Mammary epithelial cell (primary cell): ENCODE measurements at places on chromosomes 6 and 20. TPM values are rescaled to one million over a fixed set of nuclear protein-coding genes. Genes with fewer than 3 reads are reported as not detected.
A peak's percentile ranks its signal among the peaks of the same experiment; 100 is the strongest.

DNA sequence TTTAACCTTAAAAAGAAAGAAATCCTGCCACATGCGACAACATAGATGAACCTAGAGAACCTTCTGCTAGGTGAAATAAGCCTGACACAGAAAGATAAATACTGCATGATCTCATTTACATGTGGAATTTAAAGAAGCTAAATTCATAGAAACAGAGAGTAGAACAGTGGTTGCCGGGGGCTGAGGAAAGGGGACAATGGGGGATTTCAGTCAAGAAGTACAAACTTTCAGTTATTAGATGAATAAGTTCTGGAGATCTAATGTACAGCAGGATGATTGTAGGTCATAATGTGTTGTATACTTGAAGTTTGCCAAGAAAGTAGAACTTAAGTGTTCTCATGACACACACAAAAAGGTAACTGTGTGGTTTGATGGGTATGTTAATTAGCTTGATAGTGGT, 204.3 kb upstream of the PRSS16 start:
- no peak for DNase-seq

GRCh38 chr6:143675946-143676345, 1.8 kb upstream of the PHACTR2 start:
- no peak for DNase-seq

DNA sequence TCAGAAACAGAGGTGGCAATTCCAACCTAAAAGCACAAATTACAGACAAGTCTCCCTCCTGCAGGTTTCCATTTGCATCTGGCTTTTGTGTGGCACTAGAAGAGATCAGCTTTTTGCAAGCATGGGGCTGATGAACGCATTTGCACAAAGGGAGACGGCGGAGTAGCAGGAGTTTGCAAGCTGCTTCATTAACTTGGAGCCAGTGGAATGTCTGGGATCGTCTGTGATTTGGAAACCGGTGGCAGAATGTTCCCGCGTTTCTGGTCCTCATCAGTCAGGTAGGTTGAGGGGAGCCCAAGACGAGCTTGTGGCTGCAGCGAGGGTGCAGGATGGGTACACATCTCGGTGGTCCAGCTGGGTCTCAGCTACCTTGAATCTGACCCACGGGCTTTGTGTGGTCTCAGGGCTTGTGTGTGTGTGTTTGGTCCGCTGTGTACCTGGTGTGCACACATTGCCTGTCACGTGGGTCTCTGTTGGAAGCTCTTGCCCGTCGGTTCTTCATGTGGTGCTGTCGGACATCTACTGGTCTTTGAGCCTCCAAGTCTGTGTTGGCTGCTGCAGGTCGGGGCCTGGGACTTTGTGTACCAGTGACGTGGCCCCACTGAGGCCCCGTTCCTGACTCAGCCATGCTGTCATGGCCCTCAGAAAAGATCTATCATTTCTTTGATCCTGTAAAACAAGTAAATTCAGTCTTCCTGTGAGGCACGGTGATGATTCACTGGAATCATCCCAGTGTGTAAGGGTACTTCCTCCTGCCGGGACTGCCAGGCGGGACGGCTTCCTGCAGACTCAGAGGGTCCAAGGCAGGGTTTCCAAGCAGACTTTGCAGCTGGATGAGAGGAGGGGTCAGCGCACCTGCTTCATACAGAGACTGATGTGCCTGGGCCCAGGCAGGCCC, 12.4 kb upstream of the MYT1 start:
- DNase-seq = peak; percentile 20

DNA sequence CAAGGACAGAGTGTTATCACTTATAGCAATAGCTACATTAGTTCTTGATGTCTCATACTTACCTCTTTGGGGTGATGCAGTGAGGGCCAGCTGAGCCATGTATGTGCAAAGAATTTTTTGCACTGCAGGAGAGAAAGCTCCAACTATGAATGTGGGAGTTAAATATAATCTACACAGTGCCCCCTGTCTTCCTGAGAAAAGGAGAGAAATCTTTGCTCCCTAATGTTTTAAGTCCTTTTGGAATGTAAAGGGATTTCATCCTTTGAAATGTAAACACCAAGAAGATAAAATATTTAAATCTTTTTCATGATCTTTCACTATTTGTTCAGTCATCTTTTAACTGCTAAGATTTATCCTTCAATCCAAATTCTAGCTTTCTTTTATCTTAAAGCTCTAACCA, 822.1 kb downstream of the TENT5A start:
- no peak for DNase-seq

DNA sequence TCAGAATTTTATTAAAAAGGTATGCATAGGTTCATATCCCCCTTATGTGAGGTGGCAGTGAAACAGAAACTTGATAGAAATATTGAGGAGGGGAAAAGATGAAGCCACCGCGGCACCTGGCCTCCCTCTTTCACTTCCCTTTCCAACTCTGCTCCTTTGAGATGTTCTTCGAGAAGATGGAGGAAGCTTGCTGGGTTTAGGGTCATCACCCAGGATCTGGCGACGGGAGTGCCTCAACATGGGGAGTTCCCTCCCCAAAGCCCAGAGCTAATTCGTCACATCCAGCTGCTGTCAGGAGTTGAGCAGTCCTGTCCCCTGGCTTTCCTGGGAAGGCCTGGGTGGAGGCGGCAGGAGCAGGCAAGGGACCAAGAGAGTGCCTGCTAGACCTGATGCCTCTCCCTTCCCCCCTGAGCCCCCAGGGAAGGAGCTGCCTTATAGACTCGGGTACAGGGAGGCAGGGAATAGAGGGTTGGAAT, 29.1 kb downstream of the RREB1 start:
- DNase-seq = no peak

Gene LTB
- 0.07 TPM for polyA plus RNA-seq

Gene CALHM4
- 0.24 TPM for polyA plus RNA-seq
